ENCODE measurements at places on chromosomes 3 and 15.

GRCh38 chr3:60650171-60650570 lies 601.1 kb downstream of the FHIT start:
- DNase-seq, result no peak

DNA sequence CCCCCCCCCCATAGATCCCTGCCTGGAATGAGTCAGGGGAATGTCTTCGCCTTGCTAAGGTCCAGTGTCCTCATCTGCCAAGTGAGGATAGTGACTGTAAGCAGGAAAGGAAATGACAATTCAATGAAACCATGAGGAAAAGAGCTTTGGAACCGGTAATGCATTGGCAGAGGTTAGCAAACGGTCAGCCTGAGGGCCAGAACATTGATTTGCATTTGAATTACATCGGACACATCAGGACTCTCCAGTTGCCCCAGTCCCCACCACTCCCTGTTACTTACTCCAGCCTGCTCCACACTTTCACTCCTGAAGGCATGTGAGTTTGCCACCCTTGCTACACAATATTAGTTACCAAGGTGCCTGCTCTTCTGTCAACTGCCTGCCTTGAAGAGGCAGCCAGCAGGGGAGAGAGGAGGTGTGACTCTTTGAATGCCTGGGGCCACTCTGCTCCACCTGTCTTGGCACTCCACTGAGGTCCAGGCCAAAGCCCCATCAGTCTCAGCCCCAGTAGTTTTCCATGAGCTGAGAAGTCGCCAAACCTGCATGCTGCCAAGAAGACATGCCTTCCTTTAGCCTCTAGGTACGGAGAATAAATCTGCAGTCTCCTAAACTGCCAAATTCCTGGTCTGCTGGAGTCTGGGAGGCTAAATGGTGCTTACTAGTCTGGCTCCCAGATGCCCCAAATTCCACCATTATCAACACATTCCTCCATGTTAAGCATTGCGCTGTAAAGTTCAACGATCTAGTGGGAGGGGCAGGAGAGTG lies 191.7 kb upstream of the TLE3 start:
- no peak for DNase-seq

DNA sequence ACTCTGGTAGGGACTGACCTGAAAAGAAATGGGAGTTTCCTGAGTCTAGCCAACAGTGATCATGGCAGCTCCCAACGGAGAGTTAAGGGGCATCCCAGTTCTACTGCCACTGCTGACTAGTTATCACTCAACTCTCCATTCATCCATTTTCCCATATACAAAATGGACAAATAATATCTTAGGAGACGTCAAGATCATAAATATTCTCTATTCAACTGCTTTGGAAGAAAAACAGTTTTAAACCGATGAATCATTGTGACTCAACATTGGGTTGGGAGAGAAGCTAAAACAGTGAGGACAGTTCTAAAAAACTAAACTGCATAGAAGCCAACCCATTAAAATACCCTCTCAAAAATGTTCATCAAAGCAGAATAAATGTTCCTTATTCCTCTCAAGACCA lies 57.6 kb upstream of the CHRM5 start:
- DNase-seq, result no peak

GRCh38 chr15:90086868-90087268 lies 15.4 kb downstream of the IDH2 start:
- no peak for DNase-seq

DNA sequence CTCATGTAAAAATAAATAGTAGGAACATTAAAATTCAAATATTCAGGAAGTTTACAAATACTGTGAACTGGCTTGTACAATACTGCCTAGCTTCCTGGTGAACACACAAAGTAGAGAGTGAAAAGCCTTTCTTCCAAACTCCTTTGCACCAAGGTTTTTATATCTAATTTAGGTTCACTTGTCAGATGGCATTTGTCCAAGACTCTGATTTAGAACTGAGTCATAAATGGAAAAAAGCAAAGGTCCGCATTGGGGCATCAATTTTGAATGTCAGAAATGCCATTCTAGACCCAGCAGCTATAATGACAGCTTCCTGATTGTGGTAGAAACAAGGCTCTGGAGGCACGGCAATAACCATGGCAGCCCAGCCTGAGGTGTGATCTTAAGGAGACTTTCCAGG lies 160.7 kb downstream of the PDE8A start:
- no peak for DNase-seq

DNA sequence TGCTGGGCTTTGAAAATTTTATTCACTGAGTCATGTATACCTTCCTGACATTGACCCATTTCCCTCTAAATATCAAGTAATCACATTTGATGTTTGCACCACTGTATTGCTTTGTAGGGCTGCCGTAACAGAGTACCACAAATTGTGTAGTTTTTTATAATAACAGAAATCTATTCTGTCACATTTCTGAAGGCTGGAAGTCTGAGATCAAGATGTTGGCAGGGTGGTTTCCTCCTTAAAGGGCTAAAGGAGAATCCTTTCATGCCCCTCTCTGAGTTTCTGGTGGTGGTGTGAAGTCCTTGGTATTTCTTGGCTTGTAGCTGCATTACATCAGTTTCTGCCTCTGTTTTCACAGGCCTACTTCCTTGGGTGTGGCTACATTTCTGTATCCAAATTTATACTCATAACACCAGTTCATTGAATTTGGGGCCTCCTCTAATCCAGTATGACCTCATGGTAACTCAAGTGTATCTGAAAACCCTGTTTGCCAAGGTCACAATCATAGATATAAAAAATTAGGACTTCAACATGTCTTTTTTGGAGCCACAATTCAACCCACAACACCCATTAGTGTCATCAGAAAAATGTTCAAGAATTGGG lies 29.1 kb upstream of the ST6GAL1 start:
- no peak for DNase-seq

DNA sequence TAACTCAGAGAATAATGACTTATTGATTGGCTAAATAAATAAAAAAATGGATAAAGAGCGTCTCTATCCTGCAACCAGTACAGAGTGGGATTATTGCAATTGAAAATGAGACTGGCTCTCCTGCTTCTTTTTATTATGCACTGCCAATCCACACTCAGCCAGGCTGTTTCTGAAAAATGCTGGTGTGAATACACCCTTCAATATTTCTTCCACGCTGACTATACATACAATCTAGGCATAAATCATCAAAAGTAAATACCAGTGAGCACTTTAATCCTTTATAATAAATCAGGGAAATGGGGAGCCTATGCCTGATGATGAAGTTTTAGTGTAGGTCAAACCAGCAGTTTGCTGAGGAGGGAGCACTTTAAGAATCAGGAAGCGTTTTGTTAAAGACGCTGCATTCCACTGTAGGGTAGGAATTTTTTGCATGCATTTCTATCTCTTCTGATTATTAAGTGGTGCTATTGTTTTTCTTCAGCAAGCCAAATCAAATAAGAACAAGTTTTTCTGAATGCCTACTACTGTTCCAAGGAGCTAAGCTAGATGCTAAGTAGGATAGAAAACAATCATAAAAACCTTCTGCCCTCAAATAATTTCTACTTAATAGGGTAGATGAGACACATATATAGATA lies 781.5 kb downstream of the TBL1XR1 start:
- no peak for DNase-seq

- DNase-seq, result peak; percentile 97
Measured at GRCh38 chr3:180679178-180680096, at the start of gene CCDC39. Gene CCDC39 (minus strand): TSS chr3:180679489. CDS start chr3:180679380, 109 bp downstream.

GRCh38 chr3:82816086-82816485 lies 1054.6 kb upstream of the GBE1 start:
- DNase-seq, result no peak

DNA sequence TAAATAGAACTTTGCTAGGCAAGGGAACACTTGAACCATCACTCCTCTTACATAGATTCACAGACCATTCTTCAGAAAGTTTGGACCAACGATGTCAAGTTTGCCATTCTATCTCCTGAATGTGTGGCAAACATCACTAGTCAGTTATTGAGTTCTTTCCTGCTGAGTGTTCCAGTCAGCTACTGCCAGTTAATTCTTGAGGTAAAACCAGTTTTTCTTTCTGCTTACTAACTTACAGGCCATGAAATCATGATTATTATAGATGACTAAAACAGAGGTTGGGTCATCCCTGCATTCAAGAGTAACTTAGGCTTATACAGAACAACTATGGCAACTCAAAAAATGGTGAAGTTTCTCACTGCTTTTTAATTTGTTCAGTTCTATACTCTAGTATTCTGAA lies 88.2 kb downstream of the AP4E1 start:
- no peak for DNase-seq

DNA sequence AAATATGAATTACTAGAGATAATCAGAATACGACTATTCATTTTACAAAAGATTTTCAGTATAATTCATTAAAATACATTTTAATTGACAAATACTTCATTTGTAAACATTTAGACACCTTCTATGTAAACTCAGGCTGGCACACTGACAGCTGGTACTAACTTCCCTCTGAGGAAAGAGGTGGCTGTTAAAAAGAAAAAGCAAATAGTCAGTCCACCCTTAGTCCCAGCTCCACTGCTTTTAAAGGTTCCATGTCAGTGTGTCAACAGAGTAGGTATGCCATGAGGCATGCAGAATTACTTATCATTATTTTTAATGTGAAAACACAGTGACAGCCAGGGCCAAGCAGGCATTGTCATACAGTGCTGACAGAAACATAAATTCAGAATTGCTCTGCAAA lies 16.1 kb downstream of the TM6SF1 start:
- no peak for DNase-seq

GRCh38 chr15:89587955-89588354 lies 12.7 kb downstream of the TICRR start:
- no peak for DNase-seq
